Vagina (tissue), 2 donors: ENCODE measurements at places on chromosomes 12 and 14.

- DNase-seq = no peak
Observed at GRCh38 chr14:93234798-93235197, 27.7 kb downstream of the UBR7 start.

DNA sequence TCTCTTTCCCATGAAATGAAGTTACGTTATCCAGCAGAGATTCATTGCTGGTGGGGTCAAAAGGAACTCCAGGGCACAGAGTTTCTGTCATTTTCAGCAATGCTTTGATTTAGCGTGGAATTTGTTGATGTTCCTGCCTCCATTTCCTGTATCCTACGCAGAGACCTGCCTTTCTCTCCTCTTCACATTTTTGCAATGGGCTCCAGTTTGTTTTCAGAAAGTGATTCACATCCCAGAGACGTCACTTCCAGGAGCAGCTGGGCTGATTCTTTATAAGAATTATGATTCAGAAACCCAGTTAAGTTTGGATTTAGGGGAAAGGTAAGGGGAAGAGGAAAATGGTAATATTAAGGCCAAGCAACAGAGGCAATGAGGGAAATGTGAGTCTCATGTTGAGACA is 11.6 kb downstream of the RNASE10 start:
- DNase-seq = no peak

DNA sequence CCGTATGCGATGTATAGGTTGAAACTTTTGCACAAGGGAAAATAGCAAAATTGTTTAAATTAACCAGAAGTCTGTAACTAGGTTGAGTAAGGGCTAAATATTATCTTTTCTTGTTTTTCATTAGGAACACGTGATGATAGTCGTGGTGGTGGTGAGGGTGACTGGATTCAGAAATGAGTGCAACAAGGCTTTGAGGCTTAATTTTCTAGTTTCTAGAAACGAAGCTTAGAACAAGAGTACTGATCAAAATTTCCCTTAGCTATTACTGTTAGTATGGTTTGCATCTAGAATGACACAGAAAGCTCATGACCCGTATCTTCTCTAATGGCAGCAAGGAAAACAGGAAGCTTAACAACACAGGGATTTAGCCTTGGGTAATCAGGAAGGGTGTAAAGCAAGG is 7.0 kb downstream of the SLIRP start:
- no peak for DNase-seq

GRCh38 chr14:29759521-29760340 is 167.9 kb downstream of the PRKD1 start:
- DNase-seq = no peak

DNA sequence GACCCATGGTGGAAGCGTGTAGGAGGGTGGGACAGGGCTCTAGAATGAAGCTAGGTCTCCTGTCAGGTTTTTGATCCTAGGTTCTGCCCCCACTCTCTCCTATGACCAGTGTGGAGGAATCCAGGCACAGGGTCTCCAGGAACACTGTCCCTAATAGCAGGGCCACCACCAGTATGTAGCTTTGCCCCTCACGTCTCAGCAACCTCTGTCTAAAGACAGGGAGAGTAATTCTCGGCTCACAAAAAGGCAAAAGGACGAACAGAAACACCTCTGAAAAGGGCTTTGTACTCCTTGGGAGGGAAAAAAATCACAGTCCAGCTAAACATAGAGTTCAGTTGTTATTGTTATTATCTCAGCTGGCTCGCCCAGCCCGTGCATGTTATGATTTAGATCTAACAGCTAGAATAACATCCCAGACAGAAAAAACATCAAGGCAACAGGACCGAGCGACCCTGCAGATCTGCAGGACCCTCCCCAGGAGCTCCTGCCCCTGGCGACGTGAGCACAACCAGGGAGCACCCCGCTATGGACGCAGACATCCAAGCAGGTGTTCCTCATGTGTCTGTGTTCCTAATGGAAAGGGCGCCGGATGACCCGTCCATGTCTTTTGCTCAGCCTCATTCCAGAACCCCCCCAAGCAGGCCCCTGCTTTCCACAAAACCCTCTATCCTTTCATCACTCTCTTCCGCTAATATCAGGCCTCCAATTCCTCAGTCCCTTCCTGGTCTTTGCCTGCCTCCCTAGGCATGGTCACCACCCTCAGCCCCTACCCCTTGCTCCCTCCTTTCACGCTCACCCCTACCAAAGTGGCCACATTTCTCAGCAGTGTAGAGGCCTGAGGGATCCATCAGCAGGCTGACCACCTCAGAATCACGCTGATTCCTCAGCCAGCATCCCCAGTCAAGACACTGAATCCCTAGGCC is 14.2 kb upstream of the SLC6A12 start:
- DNase-seq = peak; percentile 55

- no peak for DNase-seq
Observed at GRCh38 chr14:50471838-50472465, 60.4 kb downstream of the MAP4K5 start.

GRCh38 chr12:6526201-6526600 is 8.1 kb upstream of the GAPDH start:
- DNase-seq = no peak

- no peak for DNase-seq
Observed at GRCh38 chr12:15045451-15045850, 72.6 kb downstream of the PDE6H start.

DNA sequence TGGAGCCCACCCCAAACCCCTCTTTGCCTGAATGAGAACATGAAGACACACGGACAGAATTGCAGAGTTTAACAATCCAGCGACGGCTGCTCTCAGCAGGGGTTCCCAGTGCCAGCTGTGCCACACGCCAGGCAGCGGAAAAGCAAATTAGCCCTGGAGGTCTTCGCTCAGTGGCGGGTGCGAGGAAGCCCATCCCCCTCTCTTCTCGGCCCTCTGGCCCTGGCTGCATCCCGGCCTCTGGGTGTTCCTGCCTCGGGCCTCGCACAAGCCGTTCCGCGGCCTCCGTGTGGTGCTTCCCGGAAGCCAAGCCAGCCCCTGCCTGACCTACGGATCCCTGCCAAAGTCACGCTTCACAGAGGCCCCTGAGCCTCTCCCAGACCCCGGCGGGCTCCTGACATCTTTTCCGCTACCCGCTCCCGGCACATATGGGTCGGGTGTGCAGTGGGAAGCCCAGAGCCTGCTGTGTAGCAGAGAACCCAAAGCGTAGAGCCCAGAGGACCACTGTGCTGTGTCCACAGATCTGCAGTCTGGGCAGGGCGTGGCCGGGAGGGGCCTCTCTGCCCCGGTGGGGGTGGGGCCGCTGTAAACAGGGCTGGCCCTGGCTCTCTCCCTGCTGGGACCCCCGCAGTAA is 70.7 kb upstream of the GALNT9 start:
- DNase-seq = no peak

- no peak for DNase-seq
Observed at GRCh38 chr14:51680031-51680430, 28.3 kb downstream of the FRMD6 start.

GRCh38 chr14:36408388-36408787 is 88.0 kb upstream of the MBIP start:
- DNase-seq = no peak

GRCh38 chr12:53594897-53595615 is 31.1 kb downstream of the ATF7 start:
- DNase-seq = no peak

GRCh38 chr14:101516401-101516800 is 44.9 kb upstream of the DIO3 start:
- no peak for DNase-seq

- DNase-seq = no peak
Observed at GRCh38 chr12:117533687-117534086, 172.3 kb upstream of the NOS1 start.

GRCh38 chr14:42002141-42002540 is 395.5 kb downstream of the LRFN5 start:
- no peak for DNase-seq

- no peak for DNase-seq
Observed at GRCh38 chr12:78698747-78699146, 165.8 kb upstream of the SYT1 start.

- DNase-seq = no peak
Observed at GRCh38 chr14:90543876-90544275, 147.0 kb downstream of the CALM1 start.

DNA sequence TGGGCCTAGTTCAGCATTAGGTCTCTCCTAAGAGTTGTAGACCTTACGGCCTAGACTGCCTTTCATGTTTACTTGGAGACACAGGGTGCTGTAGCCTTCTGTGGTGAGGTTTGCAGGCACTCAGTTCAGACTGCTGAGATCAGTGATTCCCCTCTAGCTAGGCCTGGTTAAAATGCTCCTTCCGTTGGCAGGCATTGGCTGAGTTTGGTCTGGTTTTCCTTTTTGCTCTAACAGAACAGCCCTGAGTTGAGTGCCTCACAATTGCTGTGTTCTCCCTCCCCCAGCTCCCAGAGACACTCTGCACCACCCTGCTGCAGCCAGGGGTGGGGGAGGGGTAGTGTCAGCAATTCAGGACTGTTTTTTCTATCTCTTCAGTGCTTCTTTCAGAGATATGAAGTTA is 178.9 kb upstream of the DYRK2 start:
- no peak for DNase-seq

GRCh38 chr12:114735011-114735410 is 51.0 kb upstream of the TBX3 start:
- no peak for DNase-seq

- DNase-seq = no peak
Observed at GRCh38 chr12:103996595-103996994, 30.9 kb downstream of the TDG start.

- DNase-seq = no peak
Observed at GRCh38 chr14:65263177-65263788, 149.2 kb upstream of the FUT8 start.

DNA sequence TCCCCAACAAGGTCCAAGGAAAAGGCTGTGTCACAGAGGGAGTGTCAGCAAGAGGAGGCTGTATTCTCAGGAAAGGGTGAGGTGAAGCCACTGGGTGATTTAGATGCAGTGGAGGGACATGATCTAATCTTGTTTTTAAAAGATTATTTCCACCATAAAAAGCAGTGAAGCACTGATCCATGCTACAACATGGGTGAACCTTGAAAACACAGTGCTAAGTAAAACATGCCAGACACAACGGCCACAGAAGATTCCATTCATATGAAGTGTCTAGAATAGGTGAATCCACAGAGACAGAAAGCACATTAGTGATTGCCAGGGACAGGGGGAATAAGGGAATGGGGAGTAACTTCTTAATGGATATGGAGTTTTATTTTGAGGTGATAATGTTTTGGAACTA is 12.8 kb downstream of the RITA1 start:
- DNase-seq = no peak

DNA sequence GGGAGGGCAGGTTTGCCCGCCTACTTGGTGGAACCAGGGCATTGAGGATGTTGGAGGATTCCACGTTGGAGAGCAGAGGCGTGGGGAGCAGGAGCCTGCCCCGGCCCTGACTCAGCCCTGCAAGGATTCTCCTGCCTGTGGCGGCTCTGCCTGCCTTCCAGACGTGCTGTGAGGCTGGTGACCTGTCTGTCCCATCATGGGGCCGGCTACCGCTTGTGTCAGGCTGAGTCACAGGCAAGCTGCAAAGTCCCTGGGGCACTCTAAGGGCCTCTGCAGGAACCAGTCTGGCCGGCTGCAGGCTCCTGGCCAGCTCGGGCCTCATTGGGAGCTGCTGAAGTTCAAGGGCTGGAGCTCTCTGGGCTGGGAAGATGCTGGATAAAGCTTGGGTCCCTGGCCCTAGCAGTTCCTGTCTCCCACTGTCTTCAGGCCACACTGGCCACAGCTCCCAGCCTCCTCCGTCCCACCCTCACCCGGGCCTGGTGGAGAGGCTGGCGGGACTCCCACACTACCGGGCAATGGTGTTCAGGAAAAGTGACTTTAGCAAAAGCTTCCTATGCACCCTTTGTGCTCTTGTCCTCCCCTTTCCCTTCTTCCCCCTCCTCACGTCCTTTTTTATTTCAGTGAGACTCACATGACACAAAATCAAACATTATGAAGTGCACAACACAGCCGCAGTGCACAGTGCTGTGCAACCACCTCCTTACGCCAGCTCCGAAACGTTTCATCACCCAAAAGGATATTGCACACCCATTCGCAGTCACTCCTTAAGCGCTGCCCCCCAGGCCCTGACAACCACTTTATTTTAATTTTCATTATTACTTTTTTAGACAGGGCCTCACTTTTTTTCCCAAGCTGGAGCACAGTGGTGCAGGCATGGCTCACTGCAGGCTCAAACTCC is 22.0 kb upstream of the ULK1 start:
- DNase-seq = peak; percentile 94

DNA sequence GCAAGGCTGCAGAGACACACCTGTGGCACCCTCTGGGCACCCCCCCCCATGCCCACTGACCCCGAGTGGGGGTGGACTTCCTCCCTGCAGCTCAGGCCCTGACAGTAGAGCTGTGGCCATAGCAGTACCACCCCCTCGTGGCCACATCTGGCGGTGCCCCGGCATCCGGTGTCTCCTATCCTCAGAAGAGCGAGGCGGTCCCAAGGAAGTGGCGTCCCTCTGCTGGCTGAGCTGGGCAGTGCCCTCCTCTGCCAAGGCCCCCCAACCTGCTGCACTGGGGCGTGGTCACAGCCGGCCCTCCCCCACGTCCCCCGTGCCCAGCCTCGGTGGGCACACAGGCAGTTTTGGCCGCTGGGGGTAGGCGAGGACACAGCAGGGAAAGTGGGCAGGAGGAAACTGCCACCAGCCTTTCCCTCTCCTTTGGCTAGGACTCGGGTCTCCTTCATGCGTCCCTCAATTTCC is 6.0 kb upstream of the SLC6A12 start:
- DNase-seq = no peak

DNA sequence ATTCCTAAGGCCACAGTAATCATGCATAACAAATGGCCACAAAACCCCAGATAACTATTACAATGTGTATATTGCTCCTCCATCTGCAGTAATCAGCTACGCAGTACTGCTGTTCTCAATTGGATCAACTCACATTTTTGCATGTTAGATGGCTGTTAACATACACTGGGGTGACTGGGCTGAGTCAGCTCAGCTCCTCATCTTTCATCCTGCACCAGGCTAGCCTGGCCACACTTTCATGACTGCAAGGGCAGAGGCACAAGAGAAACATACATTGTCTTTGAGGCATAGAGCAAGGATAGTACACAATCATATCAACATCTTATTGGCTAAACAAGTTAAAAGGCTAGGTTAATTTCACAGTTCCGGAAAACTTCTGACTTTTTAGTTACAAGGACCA is 306.6 kb downstream of the SLC6A15 start:
- DNase-seq = no peak

- no peak for DNase-seq
Observed at GRCh38 chr14:66377574-66377973, 108.6 kb upstream of the CCDC196 start.

GRCh38 chr12:48758186-48758585 is 30.7 kb downstream of the ADCY6 start:
- DNase-seq = no peak

DNA sequence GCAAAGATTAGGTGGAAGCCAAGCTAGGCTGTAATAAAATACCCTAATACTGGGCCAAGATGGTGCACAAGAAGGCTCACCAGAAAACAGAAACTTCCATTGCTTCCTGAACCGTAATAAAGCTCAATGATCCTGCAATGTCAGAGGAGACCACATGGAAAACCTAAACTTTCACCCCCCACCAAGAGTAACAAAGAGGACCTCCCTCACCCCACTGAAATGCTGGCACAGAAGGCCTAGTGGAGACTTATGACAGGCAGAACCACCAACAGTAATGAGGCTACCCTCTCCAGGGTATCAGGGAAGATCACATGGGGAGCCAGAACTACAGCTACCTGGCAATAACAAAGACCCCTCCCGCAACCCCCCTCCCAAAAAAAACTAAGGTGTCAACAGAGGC is 43.1 kb downstream of the CEP83 start:
- no peak for DNase-seq
